H1 (cell line): ENCODE measurements at places on chromosomes 2 and 18. TPM values are rescaled to one million over a fixed set of nuclear protein-coding genes. Genes with fewer than 3 reads are reported as not detected.

DNA sequence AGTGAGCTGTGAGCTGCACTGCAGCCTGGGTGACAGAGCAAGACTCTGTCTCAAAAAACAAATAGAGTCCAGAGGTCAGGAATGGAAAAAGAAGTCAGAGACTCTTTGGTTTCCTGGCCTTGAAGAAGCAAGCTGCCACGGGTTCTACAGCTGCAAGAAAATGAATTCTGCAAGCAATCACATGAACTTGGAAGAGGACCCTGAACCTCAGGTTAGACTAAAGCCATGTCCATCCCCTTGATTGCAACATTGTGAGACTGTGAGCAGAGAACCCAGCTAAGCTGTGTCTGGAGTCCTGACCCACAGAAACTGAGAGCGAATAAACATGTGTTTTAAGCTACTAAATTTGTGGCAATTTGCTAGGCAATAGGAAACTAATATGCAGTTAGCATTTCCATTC is 12.9 kb upstream of the MIB1 start:
- no peaks in the 10 kb centered on the region for H3K27me3 ChIP-seq
- H3K36me3 ChIP-seq = no peaks in the 10 kb centered on the region
- H3K27ac ChIP-seq = no peak overlapping the region
- DNase-seq = no peak

GRCh38 chr2:174771631-174772471 is 7.6 kb upstream of the CHRNA1 start:
- DNase-seq = peak; percentile 93
- no peaks in the 10 kb centered on the region for H3K27me3 ChIP-seq
- H3K27ac ChIP-seq = peak overlapping the region; percentile 80
- H3K4me3 ChIP-seq = no peak overlapping the region; the same call in 1 of the 2 replicates

ABCG5 gene
- total RNA-seq = not detected in 2 replicates

GRCh38 chr2:142136571-142136970 is 5.8 kb upstream of the LRP1B start:
- no peaks in the 10 kb centered on the region for H3K4me1 ChIP-seq
- no peak for DNase-seq
- H3K36me3 ChIP-seq = no peaks in the 10 kb centered on the region
- no peaks in the 10 kb centered on the region for H3K27me3 ChIP-seq
- H3K27ac ChIP-seq = no peak overlapping the region

CHST9 gene
- 24.3 and 25.3 TPM in 2 replicates for total RNA-seq

LOXHD1 gene
- total RNA-seq = not detected in 2 replicates

- no peaks in the 10 kb centered on the region for H3K27me3 ChIP-seq
- no peak for DNase-seq
- no peak overlapping the region for H3K4me3 ChIP-seq
- H3K27ac ChIP-seq = no peak overlapping the region
Measured at GRCh38 chr2:3652896-3653625, 4.9 kb upstream of the ALLC start.
